ENCODE measurements at places on chromosomes 5 and 9.
A peak's percentile ranks its signal among the peaks of the same experiment; 100 is the strongest.

- DNase-seq = no peak
Measured at GRCh38 chr5:62575489-62575888, 3.1 kb upstream of the LRRC70 start.

GRCh38 chr9:121545150-121545874 lies 45.7 kb upstream of the GGTA1 start:
- DNase-seq = no peak

DNA sequence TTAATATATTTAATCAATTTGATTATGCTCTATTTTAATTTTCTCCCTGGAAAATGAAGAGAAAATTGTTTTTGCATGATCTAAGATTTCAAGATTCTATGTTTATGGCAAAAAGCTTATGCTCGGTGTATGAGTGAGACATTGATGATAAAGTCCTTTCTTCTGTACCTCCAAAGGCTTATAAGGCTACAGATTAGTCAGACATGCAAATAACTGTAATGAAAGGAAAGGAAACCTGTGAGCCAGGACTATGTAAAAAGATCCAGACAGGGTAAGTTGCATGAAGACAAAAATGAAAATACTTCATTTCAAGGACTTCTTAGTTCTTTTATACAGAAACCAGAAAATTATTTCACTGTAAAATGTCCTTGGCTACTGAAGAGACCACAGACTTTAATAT lies 52.2 kb upstream of the EDIL3 start:
- DNase-seq = no peak

- DNase-seq = no peak
Measured at GRCh38 chr5:131366428-131366827, 102.6 kb downstream of the CDC42SE2 start.

- no peak for DNase-seq
Measured at GRCh38 chr9:37732086-37732741, 21.4 kb upstream of the TRMT10B start.

- no peak for DNase-seq
Measured at GRCh38 chr5:128870923-128871322, 94.4 kb upstream of the SLC27A6 start.

DNA sequence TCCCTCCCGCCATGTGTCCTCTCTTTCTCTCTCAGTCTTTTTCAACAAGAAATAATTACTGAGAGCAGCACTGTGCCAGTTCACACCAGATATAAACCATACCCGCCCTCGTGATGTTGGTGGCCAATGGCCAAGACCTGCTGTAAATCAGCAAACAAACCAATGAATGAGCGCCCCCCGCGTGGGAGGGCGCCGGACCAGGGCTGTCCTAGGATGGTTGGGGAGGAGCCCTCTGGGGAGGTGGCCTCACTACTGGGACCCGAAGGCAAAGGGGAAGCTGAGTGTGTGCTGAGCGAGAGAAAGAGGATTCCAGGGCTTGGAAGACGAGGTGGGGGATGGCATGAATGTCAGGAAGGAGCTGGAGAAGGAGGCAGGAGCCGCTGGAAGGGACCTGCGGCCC lies 51.2 kb upstream of the BARHL1 start:
- no peak for DNase-seq

GRCh38 chr5:88680253-88681132 lies 202.5 kb downstream of the MEF2C start:
- peak; percentile 77 for DNase-seq

DNA sequence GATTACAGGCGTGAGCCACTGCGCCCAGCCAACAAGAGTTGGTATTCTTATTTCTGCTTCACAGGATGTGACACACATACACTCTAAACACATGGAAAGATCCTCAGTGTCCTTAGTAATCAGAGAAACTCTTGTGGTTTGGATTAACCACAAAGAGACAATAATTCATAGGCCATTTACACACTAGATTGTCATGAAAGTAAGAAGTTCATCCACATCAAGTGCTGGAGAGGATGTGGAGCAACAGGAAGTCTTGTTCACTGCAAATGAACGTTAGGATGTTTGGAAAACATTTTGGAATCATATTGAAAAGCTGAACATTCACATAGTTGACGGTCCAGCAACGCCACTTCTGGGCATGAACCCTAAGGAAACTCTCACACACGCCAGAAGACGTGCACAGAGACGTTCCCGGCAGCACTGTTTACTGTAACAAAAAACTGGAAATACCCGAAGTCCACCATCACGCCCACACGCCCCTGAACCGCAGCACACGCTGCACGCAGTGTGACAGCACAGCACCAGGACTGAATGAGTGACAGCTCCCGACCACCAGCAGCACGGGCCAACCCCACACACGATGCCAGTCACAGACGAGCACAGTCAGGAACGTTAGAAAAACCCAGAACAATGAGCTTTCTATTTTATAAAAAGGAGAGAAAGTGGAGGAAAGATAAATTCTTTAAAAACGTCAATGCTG lies 87.6 kb downstream of the COL23A1 start:
- no peak for DNase-seq

GRCh38 chr5:78243639-78244038 lies 50.9 kb downstream of the AP3B1 start:
- no peak for DNase-seq

GRCh38 chr5:179150011-179150410 lies 89.8 kb downstream of the ZNF354C start:
- no peak for DNase-seq

GRCh38 chr5:59037453-59037852 lies 454.6 kb downstream of the RAB3C start:
- no peak for DNase-seq

- no peak for DNase-seq
Measured at GRCh38 chr5:44949687-44950086, 140.9 kb downstream of the MRPS30 start.

- DNase-seq = no peak
Measured at GRCh38 chr5:95878417-95879323, 56.1 kb upstream of the GLRX start.

DNA sequence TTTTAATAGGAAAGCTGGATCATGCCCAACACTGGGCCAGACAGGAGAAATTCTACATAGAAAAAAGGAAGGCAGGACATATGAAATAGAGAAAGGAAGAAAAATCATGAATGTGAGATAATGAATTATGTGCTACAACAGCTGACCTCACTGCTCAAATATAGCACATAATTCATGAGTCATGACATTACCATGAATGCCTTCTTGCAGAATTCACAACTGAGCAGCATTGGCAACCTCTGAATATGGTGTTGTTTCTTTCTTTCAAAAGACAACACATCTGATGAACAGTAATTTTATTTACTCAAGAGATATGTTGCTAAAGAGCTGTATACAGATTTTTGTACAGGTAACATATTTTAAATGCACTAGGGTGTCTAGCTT lies 34.4 kb downstream of the APBA1 start:
- DNase-seq = peak; percentile 46

DNA sequence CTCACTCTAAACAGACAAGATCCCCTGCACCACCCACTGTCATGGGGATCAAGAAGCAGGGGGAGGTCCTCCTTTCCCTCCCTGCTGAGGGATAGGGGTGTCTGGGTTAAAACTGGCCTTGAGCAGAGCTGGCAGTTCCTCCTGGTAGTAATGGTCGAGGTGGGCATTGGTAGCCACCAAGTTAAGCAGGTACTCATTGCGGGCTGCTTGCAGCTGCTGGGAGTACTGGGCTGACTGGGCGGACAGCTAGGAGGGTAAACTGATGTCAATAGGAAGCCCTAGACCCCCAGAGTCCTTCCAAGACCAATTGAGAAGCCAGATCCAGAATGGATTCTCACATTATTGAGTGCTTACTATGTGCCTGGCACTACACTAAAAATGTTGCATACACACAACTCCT lies 3.4 kb downstream of the FCHSD1 start:
- DNase-seq = no peak

DNA sequence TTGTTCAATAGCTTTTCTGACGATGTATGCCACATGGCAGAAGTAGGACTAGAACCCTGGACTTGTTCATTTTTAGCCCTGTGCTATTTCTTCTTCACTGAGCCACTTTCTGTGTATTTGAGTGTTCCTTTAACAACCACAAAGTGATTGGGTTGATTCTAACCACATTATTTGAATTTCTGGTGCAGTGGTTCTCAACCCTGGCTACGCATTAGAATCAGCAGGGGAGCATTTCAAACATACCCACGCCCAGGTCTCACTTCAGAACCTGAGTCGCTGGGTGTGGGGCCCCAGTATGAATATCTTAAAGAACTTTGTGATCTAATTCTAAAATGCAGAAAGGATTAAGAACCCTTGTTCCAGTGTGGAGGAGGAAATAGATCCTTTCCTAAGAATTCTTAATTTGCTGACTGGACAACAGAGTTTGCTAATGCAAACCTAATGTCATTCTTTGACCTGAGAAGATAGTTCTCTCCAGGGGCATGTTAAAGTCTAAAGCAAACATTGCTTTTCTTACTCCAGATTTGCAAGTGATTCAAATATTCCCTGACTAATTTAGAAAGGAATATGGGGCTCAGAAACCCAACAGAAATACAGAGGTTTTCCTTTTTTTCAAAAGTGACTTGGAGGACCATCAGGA lies 75.4 kb upstream of the GDNF start:
- no peak for DNase-seq

GRCh38 chr5:115600766-115601165 lies 1.5 kb downstream of the TICAM2 start:
- DNase-seq = no peak

- no peak for DNase-seq
Measured at GRCh38 chr5:123681061-123681460, 169.1 kb downstream of the CSNK1G3 start.

DNA sequence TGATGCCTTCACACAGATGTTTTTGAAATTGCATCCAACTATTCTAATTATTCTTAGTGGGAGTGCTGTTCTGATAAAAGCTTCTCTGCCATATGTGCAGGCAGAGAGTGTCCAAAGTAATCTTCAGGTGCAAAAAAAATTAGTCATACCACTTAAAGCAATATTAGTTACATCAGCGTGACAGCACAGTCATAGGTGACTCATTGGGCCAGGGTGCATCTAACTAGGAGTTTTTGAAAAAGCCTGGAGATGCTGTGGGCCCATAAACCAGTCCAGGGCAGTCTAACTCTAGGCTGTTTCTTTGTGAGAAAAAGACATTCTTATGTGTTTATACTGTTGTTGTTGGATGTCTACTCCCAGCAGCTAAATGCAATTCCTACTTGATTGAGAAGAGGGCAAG lies 33.0 kb upstream of the C6 start:
- DNase-seq = peak; percentile 78

GRCh38 chr9:73995836-73996235 lies 501.3 kb upstream of the RORB start:
- no peak for DNase-seq

- DNase-seq = peak; percentile 51
Measured at GRCh38 chr9:32579706-32580331, 6.9 kb upstream of the NDUFB6 start.

DNA sequence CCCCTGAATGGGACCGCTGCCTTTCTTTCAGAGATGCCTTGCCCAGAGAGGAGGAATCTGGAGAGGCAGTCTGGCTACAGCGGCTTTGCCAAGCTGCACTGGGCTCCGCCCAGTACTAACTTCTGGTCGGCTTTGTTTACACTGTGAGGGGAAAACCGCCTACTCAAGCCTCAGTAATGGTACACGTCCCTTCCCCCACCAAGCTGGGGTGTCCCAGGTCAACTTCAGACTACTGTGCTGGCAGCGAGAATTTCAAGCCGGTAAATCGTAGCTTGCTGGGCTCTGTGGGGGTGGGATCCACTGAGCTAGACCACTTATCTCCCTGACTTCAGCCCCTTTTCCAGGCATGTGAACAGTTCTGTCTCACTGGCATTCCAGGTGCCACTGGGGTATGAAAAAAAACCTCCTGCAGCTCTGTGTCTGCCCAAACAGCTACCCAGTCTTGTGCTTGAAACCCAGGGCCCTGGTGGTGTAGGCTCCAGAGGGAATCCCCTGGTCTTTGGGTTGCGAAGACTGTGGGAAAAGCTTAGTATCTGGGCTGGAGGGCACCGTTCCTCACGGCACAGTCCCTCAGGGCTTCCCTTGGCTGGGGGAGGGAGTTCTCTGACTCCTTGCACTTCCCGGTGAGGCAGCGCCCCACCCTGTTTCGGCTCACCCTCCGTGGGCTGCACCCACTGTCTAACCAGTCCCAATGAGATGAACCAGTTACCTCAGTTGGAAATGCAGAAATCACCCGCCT lies 171.2 kb downstream of the CWC27 start:
- peak; percentile 11 for DNase-seq

GRCh38 chr5:94347130-94347529 lies 271.3 kb downstream of the KIAA0825 start:
- no peak for DNase-seq

GRCh38 chr5:124842725-124843595 lies 96.5 kb upstream of the ZNF608 start:
- no peak for DNase-seq

- no peak for DNase-seq
Measured at GRCh38 chr9:77015327-77016048, 4.0 kb upstream of the FOXB2 start.

DNA sequence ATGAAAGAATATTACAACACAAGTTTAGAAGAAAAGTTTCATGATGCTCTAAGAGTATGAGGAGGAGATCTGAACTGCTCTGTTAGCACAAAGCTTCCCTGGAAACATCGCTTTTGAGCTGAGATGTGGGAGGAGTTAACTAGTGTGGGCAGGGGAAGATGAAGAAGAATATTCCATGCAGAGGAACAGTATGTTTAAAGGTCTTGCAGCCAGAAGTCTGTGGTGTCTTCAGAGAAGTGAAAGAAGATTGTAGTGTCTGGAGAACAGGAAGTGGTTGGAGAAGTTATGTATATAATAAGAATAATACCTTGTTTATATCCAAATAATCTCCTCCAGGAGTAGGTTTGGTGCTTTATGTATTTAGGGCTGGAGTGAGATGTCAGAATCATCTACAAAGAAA lies 406.7 kb downstream of the MAN2A1 start:
- no peak for DNase-seq

DNA sequence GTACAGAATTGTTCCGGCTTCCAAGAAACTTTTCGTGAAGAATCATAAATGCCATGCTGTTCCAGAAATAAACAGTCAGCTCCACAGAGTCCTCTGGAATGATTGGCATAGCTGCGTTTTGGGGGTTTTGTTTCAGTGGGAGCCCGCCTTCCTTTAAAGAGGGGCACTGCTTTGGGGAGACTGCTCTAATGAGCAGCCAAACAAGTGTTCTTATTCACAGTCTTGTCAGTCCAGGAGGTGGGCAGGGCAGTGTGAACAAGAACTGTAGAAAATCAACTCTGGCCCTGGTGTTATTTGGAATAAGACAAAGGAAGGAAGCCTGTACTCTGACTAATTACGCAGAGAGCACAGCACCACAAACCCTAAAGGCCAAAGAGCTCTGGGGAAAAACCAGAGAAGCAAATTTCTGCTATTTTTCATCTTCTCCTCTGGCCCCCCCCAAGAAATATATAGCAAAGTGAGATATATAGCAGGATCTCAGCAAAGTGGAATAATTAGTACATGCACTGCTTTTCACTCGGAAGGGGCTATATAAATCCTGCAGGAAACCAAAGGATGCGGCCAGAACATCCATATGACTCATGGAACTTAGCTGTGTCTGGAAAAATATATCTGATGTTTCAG lies 92.9 kb downstream of the GLDC start:
- no peak for DNase-seq

DNA sequence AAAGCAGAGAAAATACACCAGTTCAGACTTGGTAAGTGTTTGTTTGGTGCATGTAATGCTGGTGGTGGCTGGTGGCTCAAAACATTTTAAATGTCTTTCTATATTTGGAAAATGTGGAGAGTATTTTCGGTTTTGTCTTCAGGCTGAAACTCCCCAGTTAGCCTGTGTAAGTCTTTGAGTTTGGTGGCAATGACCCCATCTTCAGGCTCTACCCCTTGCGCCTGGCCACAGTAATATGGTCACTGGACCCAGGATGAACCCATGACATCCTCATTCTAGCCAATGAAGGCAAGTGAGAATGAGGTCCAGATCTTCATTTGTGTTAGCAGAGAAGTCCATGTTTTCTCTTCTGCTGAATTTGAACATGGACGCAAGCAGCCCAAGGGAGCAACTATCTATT lies 422.6 kb downstream of the BRINP1 start:
- no peak for DNase-seq

Measured in RWPE1 (cell line).